ENCODE measurements at places on chromosomes 7 and 10. TPM values are rescaled to one million over a fixed set of nuclear protein-coding genes. Genes with fewer than 3 reads are reported as not detected.
A peak's percentile ranks its signal among the peaks of the same experiment; 100 is the strongest.

DNA sequence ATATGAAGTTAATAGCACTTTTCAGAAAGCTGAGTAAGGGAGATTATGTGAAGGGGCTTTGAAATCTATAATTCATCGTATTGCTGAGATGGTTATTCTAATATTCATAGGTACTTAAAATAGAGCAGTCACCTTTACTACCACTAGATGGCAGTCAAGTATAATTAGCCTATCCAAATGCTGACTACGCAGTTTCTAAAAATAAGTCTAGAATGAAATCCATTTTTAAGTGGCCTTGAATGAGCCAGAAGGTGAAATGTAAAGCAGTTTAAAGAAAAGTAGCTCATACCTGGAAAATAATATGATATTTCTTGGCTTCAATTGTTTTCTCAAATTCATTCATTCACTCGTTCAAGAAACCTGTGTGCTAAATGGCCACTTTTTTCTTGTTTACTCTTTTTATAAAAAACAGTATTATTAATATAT, 1277.1 kb downstream of the GATA3 start:
- no peaks in the 10 kb centered on the region for H3K27me3 ChIP-seq
- DNase-seq, result peak; percentile 65
- no peak overlapping the region for H3K27ac ChIP-seq
- no peaks in the 10 kb centered on the region for H3K36me3 ChIP-seq
- no peak overlapping the region for H3K4me3 ChIP-seq

DNA sequence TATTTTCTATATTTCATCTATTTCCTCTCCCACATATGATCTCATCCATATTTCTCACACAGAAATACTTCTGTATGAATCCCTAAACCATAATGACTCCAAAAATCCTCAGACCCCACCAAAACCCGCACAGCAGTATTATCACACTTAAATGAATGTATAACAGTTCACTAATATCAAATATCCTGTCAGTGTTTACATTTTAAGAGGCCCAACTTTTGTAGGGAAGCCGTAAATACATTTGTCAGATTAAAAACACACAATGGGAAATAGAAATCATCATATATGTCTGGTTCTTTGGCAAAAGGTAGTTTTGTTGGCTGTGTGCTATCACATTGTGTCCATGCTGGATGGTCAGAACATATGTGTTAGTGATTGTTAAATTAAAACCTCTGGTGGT, 4.2 kb downstream of the AUTS2 start:
- H3K4me3 ChIP-seq, result no peak overlapping the region
- DNase-seq, result no peak
- no peak overlapping the region for H3K27ac ChIP-seq
- H3K4me1 ChIP-seq, result 0 out of 2 replicates have a peak, but pooled peaks cover 2% of the 10 kb centered on the region

DNA sequence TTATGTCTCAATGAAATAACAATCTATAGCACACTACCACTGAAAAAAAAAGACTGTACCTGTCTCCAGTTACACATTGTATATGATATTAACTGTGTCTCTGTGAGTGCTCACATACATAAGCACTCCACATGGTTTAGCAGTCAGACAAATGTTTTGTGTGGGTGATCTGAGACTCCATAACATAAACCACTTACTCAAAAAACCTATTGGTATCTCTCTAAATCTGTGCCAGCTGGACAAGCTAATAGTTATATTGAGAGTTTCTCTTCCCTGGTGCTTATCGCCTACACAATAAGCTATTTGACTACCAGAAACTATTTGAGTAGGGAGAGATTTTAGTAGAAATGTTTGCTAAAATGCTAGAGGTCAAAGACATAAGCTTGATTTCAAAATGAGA, 190.1 kb upstream of the AGR3 start:
- H3K4me1 ChIP-seq, result no peaks in the 10 kb centered on the region
- H3K36me3 ChIP-seq, result no peaks in the 10 kb centered on the region
- peak; percentile 10 for DNase-seq
- no peak overlapping the region for H3K4me3 ChIP-seq
- H3K27me3 ChIP-seq, result no peaks in the 10 kb centered on the region

DNA sequence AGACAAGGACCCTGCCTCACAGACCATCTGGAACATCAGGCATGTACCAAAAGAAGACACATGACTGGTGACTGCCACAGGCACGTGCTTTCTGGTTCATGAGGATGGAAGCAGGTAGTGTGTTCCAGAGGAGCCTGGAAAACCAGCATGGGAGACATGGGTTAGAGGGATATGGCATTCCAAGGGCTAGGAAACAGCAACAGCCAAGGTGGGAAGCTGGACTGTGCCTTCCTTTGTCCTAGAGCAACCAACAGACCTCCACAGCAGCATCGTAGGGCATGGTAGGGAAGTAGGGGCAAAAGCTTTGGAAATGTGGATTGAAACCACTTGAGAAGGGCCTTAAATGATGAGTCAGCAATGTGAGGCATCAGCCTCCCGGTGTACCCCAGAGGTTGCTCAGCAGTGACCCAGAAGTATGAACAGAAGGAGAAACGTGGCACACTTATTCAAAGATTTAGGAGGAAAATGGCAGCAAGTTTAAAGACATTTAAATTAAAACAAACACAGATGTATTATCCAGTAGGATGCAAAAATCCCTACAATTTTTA, 51.0 kb downstream of the PRLHR start:
- DNase-seq, result no peak
- H3K27ac ChIP-seq, result no peak overlapping the region
- no peaks in the 10 kb centered on the region for H3K36me3 ChIP-seq
- H3K4me1 ChIP-seq, result no peaks in the 10 kb centered on the region

GRCh38 chr7:114802632-114803031, 119.3 kb upstream of the MDFIC start:
- H3K36me3 ChIP-seq, result no peaks in the 10 kb centered on the region
- H3K4me3 ChIP-seq, result no peak overlapping the region
- no peaks in the 10 kb centered on the region for H3K4me1 ChIP-seq
- no peak overlapping the region for H3K27ac ChIP-seq

DNA sequence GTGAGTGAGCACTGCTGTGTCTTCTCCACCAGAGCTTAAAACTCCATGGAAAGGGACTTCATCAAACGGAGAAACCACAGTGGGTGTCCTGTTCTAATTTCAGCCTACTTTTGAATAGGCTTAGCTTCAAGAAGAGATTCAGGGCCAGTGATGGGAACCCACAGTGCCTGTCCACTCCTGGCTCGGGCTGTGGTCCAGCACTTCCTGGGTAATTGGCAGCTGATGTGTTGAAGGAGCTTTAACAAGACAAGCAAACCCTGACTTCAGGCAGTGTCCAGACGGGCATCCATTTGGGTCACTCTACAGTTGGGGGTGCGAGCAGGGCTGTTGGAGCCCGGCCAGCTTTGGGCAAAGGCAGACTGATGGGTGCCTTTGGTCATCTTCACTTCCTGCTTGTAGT, 14.5 kb downstream of the VWC2 start:
- no peaks in the 10 kb centered on the region for H3K36me3 ChIP-seq
- no peak overlapping the region for H3K4me3 ChIP-seq
- H3K27me3 ChIP-seq, result no peaks in the 10 kb centered on the region
- no peak for DNase-seq
- no peak overlapping the region for H3K27ac ChIP-seq

DNA sequence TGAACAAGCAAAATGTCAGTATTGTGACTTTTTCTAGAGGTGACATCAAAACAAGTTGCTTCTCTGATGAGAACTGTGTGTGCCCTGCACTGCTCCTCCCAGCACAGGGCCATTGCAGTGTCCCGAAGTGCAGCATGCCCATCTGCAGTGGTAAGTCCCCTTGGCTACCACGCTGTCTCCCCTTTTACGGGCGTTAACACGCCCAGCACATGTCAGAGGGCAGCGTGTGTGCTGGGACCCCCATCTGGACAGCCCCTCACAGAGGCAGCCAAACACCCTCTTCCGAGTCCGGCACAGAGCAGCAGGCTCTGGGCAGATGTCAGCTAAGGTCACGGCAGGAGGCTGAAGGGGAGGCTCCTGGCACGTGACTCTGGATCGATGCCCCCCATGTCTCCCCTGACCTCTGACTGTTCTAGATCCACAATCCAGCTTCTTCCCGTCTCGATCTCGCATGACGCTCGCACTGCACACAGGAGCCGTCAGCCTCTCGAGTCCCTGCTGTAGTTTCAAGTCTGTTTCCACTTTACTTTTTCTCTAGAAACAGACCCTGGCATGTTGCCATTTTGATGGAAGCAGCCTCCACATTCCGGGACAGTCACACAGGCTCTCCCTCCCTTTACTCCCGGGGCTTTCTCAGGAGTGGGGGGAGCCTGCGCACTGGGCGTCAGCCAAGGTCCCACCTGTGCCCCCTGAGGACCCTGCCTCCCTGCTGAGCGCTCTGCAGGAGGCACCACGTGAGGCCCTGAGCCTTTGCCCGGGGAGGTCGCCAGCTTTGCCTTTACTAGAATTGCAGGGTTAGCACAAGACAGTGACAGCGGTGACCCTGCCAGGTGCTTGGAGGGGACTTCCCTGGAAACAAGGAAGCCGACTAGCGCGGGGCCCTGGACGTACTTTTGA, 133.8 kb downstream of the TCERG1L start:
- H3K4me3 ChIP-seq, result no peak overlapping the region
- no peaks in the 10 kb centered on the region for H3K27me3 ChIP-seq
- DNase-seq, result no peak
- H3K4me1 ChIP-seq, result no peaks in the 10 kb centered on the region
- H3K27ac ChIP-seq, result no peak overlapping the region
- no peaks in the 10 kb centered on the region for H3K36me3 ChIP-seq

DNA sequence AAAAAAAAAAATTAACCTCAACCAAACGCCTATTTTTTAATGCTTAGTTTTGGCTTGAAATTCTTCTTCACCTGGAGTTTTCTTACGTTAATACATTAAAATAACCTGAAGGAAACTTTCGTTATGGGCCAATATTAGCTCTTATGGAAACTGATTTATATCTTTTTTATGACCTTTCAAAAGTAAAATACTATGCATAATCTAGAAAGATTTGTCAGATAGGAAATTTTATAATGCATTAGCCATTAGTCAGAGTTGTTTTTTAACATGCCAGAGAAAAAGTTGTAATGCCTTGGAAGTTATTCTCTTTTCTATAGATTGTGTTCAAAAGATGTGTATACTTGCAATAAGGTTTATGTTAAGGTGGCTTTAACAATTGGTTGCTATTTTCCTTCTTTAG, 34.3 kb upstream of the ARL4A start:
- no peak for DNase-seq
- H3K4me1 ChIP-seq, result no peaks in the 10 kb centered on the region
- H3K4me3 ChIP-seq, result no peak overlapping the region
- H3K27ac ChIP-seq, result no peak overlapping the region
- H3K36me3 ChIP-seq, result no peaks in the 10 kb centered on the region

DNA sequence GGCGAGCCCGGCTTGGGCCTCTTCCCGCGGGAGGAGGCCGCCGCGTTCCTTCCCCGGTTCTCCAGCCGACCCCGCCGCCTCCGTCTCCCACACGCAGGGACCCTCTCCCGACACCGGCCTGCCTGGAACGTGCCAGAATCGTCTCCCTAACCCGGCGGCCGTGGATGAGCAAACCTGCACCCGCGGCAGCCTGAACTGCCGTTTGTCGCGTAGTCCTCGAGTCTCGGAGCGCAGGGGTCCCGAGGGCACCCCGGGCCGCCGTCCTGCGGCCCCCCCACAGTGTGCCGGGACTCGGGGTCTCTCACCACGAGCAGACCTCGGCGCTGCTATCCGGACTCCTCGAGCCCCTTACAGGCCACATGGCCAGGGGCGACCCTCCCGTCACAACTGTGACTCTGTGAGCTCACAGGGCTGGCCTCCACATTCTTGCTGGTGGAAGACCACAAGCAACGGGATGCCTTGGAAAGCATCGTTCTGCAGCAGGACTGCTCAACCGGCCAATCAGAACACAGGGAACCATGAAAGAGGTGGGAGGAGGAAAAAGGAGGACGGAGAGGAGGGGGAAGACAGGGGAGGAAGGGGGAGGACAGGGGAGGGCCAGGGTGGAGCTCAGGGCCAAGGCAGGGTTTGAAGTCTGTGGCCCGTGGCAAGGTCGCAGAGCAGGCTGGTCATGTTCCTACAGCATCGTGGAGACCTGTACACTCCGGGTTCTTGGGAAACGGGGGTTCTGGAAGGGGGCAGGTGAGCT, 276.9 kb downstream of the DNAJB6 start:
- no peak overlapping the region for H3K27ac ChIP-seq
- no peaks in the 10 kb centered on the region for H3K27me3 ChIP-seq
- DNase-seq, result no peak
- H3K4me1 ChIP-seq, result no peaks in the 10 kb centered on the region

- peaks cover 3% of the 10 kb centered on the region for H3K4me1 ChIP-seq
- peaks cover 44% of the 10 kb centered on the region for H3K27me3 ChIP-seq
- DNase-seq, result no peak
- H3K27ac ChIP-seq, result no peak overlapping the region
Measured at GRCh38 chr10:6049031-6049400, 13.2 kb downstream of the IL2RA start.

DNA sequence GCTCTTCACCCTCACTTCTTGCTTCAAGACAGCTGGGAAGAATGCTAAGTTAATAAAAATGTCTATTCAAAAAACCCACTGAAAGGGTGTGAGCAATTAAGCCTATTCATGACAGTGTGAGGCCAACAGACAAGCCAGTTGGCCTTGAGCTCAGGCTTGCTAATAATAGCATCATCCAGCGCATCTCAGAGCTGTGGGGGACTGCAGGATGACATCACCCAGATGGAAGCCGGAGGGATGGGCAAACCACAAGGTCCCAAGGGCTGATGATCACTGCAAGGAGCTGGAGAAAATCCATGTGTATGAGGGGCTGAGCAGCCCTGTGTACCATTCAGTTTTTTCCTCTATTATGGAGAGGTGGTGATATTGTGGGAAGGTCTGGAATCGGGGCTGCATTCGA, 770.4 kb downstream of the TNS3 start:
- H3K4me1 ChIP-seq, result peaks cover 7% of the 10 kb centered on the region
- no peaks in the 10 kb centered on the region for H3K27me3 ChIP-seq
- no peaks in the 10 kb centered on the region for H3K36me3 ChIP-seq
- DNase-seq, result peak; percentile 97
- no peak overlapping the region for H3K27ac ChIP-seq
- H3K4me3 ChIP-seq, result no peak overlapping the region

DNA sequence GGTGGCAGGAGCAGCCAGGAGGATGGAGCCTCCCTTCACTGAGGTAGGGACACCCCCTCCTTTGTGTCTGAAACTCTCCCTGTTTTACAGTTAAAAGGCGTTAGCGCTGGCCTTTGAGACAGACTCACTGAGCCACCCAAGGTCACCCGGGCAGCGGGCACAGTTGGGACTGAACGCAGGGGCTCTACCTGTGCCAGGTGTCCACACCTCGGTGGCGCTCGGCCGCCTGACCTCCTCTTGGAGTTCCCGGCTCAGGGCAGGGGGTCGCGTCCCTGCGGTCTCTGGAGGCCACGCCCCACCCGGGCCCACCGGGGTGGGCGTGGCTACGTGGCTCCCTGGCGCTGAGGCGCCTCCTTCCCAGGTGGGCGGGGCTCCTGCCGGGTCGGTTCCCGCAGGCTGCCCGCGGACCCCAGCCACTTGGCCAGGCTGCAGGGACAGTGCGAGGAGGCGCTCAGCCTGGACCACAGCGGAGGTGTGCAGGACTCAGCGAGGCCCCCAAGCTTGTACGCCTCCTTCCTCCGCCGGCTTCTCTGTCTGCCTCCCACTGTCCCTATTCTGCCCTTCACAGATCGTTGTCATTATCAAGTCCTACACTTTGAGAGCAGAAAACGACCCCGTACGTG, 39.9 kb upstream of the LEP start:
- no peak overlapping the region for H3K27ac ChIP-seq
- H3K27me3 ChIP-seq, result peaks cover 68% of the 10 kb centered on the region
- DNase-seq, result no peak
- no peaks in the 10 kb centered on the region for H3K4me1 ChIP-seq
- no peaks in the 10 kb centered on the region for H3K36me3 ChIP-seq

Gene COMMD3
- 44.8 TPM for total RNA-seq

Gene GDF10
- not detected for total RNA-seq

Gene SYT15
- 0.54 TPM for total RNA-seq

Gene MICALL2
- 6.6 TPM for total RNA-seq

Gene STK31
- not detected for total RNA-seq

Gene GRM3
- not detected for total RNA-seq

Gene PHTF2
- 69.9 TPM for total RNA-seq

Gene ACTA2
- 757 TPM for total RNA-seq

Gene ACSL5
- 1.1 TPM for total RNA-seq

Data from IMR-90 (cell line).